Stimulated activated CD4-positive, alpha-beta T cell treated with anti-CD3 and anti-CD28 coated beads, Interleukin-2, amount 100 ng/mL, for 24 hours (primary cell): ENCODE measurements at places on chromosomes 1 and 21.

GRCh38 chr1:71399594-71399993 is 318.8 kb upstream of the ZRANB2 start:
- no peak for DNase-seq

- DNase-seq, result peak; percentile 48
Measured at GRCh38 chr1:27416387-27417111, 24.1 kb downstream of the GPR3 start.

GRCh38 chr1:187078321-187078720 is 249.6 kb downstream of the PLA2G4A start:
- DNase-seq, result no peak

DNA sequence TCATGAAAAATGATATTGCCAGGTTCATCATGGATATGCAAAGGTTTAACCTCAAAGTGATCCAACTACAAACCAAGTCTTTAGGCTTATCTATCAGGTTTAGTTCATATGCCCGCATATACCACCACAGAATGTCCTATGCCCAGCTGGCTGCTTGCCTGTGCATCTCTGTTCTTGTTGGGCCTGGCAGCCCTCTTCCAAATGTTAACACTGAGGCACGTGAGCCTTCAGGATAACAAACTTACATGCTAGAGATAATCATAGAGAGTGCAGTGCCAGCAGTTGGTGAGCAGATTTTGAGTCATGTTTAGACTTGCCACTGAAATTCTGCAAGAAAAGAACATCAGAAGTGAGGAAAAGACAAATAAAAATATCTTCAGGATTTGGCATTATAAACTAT is 607.9 kb upstream of the TMPRSS15 start:
- no peak for DNase-seq

- no peak for DNase-seq
Measured at GRCh38 chr21:39638281-39638680, 25.5 kb downstream of the B3GALT5 start.

- DNase-seq, result no peak
Measured at GRCh38 chr1:209106237-209106741, 477.2 kb upstream of the CAMK1G start.

GRCh38 chr1:153533689-153534201 is 2.0 kb downstream of the S100A6 start:
- DNase-seq, result no peak

GRCh38 chr1:230391776-230392535 is 34.2 kb downstream of the PGBD5 start:
- DNase-seq, result no peak

DNA sequence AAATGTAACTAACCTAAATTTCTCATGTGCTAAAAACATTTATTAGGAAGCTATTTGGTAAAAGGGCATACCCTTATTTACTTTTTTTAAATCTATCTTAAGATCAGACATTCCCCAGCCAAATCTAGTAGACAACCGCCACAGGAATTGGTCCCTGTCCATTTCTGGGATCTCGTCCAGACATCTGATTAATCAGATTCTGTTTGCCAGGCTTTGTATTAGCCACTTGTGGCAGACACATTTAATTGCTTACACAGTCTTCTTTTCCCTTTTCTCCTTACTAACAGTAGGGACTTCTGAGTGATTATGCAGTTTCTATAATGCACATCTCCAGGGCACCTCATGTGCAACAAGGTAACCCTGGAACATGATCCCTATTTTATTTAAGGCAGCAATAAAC is 449.0 kb upstream of the RGS18 start:
- DNase-seq, result no peak

GRCh38 chr1:170881268-170882265 is 53.8 kb upstream of the MROH9 start:
- no peak for DNase-seq

GRCh38 chr1:14334336-14335176 is 263.9 kb upstream of the KAZN start:
- no peak for DNase-seq

- DNase-seq, result no peak
Measured at GRCh38 chr1:219308367-219308766, 134.7 kb downstream of the LYPLAL1 start.

- DNase-seq, result no peak
Measured at GRCh38 chr1:9606948-9607347, 18.2 kb downstream of the TMEM201 start.

DNA sequence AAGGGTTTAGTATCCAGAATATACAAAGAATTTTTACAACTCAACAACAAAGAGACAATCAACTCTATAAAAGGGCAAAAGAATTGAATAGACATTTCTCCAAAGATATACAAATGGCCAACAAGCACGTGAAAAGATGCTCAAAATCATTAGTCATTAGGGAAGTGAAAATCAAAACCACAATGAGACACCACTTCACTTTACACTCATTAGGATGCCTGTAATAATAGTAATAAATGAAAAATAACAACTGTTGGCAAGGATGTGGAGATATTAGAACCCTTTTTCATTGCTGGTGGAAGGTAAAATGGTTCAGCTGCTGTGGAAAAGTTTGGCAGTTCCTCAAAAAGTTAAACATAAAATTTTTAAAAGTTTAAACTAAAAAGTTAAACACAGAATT is 7.0 kb upstream of the ABCD3 start:
- no peak for DNase-seq

DNA sequence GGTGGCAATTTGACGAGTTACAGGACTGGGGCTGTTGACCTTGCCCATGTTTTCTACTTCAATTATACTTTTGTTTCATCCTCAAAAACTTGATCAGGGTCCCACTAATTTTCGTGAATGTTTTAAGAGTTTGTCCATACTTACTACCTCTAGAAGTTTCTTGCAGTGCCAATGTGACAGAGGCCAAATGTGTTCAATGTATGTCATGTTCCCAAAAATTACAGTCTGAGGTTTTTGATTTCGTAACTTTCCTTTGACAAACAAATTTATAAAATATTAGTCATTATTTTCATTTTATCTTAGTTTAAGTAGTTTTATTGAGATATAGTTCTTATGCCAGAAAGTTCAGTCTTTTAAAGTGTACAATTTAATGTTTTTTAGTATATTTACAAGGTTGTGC is 15.3 kb downstream of the VPS13D start:
- no peak for DNase-seq

DNA sequence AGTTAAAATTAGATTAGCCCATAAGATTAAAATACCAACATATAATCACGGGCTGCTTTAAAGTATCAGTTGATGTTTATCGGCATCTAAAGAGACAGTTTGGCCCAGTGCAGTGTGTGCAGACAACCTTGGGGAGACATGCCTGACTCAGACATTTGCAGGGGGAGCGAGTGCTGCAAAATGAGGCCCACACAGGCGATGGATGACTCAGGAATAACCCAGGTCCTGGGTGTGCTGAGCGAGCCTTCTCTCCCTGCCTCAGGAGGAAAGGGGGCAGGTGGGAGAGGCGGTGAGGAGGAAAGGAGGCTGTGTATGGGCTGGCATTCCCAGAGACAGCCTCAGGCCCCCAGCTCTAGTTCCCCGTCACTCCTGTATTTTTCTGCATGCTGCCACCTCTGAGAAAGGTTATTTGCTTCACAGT is 9.0 kb downstream of the SLC9A1 start:
- no peak for DNase-seq

DNA sequence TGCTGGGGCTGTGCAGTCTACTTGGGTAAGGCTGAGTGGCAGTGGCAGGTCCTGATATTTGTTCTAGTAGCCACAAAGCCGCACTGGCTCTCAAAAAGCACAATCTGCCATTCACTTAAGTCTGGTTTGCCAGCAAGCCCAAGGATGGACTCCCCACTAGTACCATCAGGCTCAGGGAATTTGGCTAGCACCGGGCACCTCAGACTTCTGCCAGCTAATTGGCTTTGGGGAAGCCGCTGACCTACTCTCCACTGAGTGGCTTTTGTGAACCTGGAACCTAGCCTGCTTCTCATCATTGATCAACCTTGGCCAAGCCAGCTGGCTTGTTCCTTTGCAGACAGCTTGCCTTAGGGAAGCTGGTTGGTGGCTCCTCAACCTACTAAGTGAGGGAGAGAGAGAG is 83.1 kb downstream of the ESRRG start:
- no peak for DNase-seq

DNA sequence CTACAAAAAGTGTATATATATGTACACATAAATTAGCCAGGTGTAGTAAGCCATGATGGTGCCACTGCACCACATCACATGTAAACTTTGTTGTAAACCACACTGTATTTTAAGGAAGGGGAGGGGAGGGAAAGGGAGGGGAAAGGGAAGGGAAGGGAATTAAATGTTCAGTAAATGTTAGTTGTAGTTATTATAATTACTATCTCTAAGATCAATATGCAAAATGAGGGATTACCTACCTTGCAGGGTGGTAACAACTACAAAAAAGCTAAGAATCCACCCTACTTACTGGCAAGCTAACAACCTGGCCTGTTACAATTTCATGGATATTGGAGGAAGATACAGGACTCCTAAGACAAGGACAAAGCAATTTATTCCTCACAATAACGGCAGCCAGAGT is 17.7 kb downstream of the FAF1 start:
- DNase-seq, result no peak

DNA sequence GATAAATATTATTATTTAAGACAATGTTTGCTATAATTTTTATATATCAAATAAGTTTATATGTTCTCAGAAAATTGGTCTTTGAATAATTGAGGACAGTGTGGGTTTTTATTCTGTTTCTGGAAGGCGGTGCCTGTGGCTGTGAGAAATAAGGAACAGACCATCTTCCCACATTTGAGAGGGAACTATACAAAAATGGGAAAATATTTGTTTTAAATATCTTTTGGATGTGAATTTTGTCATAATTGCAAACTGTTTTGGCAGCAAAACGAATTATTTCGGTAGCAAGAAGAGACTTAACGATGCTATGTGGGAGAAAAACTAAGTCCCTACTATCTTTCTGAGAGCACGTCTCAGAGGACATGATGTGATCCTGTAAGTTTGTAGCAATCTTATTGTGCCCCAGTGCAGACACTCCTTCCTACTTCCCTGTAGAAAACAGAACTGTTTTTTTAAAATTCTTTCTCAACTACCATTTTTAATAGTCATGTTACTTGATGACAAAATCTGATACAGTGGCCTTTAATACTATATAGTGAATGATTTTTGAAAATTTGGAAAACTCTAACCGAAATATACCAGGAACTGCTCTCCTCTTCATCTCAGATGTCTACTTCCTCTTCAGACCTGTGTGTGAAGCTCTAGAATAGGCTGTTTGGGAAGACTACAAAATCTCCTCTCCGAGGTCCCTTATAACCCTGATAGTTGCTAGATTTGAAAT is 25.4 kb downstream of the PTPRC start:
- no peak for DNase-seq

DNA sequence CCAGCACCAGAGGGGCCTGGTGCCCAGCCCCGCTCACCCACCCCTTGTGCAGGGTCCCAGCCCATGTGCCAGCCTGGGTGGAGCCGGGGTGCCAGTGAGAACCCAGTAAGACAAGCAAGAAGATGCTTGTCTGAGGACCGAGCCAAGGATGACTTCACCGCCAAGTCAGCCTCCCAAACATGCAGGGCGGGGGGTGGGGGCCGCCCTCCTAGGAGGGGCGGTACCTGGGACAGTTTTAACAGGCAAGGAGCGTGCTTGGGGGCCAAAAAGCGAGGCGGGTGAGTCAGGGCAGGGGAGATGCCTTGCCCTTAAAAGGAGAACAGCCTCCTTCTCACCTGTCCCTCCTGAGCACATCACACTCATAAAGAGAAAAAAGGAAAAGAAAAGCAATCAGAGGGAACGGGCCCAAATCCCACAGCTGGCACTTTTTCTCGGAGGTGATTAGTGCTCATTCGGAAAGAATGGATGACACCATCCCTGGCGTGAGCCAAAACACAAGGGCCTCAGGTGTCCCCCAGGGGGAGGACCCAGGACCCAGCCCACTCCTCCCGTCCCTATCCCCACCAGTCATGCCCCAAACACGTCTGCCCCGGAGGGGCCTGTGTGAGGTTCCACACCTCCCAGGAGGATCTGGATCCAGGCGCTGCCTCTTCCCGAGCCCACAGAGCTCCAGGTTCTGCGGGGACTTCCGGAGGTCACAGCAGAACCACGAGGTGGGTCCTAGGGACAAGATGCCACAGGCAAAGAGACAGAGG is 77.6 kb upstream of the IFFO2 start:
- DNase-seq, result peak; percentile 13

DNA sequence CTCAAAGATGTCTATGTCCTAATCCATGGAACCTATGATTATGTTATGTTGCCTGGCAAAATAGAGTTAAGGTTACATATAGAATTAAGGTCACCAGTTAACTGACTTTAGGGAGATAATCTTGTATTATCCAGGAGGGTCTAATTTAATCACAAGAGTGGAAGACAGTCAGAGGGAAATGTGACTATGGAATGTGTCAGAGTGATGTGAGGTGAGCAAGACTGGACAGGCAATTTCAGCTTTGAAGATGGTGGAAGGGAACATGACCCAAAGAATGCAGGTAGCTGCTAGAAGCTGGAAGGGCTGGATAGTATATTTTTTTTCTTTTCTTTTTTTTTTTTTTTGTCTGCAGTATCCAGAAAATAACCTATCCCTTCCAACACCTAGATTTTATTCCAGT is 241.7 kb upstream of the NEGR1 start:
- no peak for DNase-seq
